Suppressor macrophage treated with lipopolysaccharide for 1 hour (primary cell): ENCODE measurements at places on chromosomes 5 and 9.

DNA sequence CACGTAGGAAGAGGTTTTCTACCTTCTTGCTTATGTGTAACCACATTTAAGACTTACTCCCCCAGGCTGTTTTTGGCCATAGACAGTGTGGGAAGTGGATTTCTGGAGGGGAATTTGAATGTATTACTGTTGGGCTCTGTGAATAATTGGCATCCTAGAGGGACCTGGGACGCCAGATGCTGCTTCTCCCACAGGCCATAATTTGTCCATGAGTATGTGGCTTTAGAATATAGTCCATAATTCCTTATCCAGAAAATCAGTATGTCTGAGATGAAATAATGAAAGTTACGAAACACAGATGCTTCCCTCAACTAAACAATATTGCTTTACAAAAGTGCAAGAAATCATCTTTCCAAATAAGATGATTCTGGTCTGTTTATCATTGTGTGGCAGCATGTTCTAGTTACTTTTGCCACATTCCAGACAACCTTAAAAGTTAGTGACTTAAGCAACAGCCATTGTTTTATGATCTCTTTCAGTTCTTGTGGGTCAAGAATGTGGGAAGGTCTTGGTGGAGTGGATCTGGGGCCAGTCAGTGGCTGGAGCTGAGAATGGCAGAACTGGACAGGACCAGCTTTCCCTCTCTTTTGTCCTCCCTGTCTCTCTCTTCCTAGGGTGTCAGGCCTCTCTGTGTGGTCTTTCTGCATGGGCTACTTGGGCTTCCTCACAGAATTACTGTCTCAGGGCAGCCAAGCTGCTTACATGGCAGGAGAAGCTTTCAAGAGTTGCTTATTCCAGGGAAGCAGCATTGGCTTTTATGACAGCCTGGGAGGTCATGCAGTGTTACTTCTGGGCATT lies 79.4 kb downstream of the FBXL7 start:
- no peak for DNase-seq

DNA sequence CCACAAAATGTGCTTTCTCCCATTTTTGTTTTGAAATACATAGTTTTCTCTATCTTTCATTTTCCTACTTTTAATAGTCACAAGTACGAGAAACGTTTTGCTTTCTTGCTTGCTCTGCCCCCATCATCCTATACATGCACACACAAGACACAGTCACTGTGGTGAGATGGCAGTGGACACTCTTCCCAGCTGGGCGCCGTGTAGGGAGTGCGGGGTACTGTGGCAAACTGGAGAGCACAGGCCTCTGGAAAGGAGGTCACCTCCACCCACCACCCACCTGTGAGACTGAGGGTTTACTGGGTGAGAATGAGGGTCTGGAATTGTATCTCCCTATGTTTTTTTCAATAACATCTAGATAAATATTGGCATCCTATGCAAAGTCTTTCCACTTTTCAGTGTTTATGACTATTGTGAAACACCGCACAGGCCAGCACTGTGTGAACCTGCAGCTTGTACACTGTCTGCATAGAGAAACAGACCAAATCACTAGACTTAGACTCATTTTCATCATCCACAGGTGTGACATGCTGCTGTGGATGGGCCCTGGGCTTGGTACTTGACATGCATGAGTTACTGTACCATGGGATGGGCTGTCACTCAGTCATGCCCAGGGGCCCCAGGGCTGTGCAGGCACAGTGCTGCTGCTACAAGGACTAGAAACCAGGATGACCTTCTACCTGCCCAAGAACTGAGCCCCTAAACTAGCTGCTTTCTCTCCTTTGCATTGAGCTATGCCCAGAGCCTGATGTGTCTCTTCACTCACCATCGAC lies 118.1 kb upstream of the LMX1B start:
- no peak for DNase-seq

DNA sequence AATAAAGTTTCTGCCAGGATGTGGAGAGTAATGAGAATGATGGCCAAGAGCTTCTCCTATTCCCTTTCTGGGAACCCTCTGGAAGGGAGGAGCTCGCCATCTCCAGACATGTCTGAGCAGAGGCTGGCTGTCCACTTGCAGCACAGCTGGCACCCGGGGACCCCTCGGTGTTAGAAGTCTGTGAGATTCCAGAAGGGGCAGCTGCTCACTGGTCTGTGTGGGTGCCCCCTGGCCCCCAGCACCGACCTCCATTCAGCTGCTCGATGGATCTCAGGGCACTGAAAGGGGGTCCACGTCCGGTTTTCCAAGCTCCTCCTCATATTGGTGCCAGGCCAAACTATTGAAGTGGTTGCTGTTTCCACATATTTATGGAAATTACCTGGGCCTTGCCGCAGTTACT lies 3.6 kb upstream of the FAM163B start:
- DNase-seq = no peak

DNA sequence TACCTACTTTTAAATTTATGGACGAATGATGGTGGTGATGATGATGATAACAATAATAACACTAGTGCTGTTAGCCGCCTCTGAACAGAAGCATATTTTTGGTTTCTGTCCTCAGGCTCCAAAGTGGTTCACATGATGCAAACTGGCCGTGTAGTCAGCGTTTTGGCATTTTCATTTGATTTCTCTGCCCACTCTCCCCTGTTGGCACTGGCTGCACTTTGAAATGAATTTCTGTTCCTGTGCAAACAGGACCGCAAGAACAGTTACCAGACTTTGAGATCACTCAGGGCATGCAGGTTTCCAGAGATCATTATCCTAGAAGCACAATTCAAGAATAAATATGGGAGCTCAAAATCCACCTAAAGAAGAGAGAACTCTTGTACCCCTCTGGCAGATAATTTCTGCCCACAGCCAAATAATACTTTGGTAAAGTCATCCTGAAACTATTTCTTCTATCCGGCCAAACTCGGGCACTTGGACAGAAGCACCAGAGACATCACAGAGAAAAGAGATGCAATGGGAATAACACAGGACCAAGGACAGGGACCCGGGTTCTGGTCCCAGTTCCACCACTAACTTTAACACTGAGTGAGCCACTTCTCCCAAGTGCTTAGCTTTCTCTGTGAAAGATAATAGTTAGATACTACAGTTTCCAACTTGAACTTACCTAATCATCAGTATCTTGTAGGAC lies 201.7 kb upstream of the PTGER4 start:
- DNase-seq = no peak

DNA sequence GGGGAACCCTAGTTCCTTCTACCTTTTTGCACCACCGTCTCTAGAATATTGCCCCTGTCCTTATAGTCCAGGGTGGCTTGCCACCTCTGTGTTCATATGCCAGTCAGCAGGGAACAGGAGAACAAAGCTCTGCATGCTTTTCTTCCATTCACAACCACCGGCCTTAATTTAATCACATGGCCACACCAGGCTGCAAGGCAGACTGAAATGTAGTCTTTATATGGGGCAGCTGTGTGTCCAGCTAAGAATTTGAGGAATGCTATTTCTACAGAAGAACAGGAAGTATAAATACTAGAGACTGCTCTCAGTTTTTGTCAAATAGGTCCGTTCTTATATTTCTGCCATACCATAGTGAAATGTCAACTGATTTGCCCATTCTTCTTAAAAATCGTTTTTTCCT lies 5.8 kb downstream of the C5orf22 start:
- DNase-seq = no peak

- peak; percentile 22 for DNase-seq
Measured at GRCh38 chr5:158233735-158234322, 374.9 kb upstream of the CLINT1 start.

DNA sequence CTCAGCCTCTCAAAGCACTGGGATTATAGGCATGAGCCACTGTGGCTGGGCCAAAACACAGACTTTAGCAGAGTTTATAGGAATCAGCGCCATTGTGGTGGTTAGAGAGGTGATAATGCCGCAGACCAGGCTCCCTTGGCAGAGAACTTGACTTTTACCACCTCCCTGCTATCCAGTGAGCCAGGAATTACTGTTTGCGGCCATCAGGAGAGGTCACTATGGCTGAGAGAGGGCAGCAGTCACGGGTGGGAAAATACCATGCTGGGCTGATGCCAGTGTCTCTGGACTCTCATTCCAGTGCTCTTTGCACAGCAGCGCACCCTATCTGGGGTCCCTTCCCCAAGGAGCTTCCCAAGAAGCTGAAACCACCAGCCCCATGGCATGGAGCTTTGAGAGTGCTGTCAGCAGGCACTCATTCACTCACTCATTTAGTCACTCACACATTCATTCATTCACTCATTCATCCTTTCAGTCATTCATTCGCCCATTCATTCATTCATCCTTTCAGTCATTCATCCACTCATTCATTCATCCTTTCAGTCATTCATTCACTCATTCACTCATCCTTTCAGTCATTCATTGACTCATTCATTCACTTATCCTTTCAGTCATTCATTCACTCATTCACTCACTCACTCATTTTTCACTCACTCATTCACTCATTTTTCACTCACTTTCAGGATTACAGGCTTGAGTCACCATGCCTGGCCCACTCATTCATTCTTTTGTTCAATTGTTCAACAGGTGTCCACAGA lies 27.3 kb upstream of the RNU6ATAC start:
- DNase-seq = no peak

- DNase-seq = no peak
Measured at GRCh38 chr9:81772144-81772543, 82.8 kb upstream of the TLE1 start.

- no peak for DNase-seq
Measured at GRCh38 chr5:149860801-149861322, 83.7 kb downstream of the PDE6A start.

DNA sequence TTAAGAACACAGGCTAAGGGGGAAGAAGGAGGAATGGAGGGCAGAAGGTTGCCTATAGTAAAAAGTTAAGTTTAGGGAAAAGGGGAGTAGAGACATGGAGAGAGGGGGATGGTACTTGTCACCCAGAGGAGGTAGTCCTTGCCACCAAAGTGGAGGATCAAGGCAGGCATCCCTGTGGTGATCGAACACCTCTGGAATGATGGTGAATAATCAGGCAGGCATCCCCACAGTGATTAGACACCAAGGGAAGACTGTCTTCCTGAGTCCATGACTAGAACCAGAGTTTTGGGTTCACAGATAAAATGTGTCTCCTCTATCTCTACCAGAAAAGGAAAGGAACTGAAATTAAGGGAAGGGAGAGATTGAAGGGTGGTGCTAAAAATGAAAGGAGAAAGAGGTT lies 19.2 kb upstream of the HMGCS1 start:
- no peak for DNase-seq

- peak; percentile 23 for DNase-seq
Measured at GRCh38 chr9:131277287-131277909, 1.1 kb upstream of the FAM78A start.

GRCh38 chr5:63029891-63030290 lies 451.3 kb downstream of the LRRC70 start:
- no peak for DNase-seq

- no peak for DNase-seq
Measured at GRCh38 chr9:100673249-100673648, 95.4 kb downstream of the CAVIN4 start.

DNA sequence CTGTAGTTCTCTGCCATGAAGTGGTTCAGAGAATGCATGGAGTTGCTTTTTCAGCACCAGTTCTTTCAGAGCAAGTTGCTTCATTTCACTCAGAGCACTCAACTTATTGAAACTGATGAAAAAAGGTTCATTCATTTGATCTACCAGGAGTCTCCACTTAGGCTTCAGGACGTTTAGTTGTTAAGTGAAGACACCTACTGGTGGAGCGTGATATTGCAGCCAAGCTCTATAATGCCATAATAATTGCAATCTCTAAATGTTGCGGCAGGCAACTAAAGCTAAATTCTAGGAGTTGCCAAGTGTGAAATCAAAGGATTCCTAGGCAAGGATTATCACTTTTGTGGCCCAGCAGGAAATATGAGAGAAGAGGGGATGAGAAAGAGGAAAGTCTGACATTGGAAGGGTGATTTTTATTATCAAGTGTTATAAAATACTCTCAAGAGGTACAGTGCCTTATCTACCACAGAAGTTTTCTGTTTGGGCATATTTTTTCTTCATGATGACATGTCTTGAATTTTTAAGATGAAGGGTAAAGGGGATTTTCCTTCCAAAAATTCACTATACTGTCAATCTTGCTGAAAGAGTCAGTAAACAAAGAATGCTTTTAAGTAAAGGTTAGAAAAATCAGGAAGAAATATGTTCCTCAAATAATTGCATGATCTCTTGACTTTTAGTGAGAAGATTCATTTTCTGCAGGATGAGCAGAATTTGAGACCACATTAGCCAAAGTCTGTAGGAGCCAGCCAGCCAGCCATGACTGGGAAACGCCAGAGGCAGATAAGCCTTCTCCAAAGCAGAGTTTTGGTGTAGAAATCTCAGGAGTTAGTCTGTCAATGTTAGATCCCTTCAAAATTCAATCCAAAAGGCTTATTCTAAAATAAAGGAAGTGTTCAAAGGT lies 83.4 kb downstream of the SH3PXD2B start:
- DNase-seq = peak; percentile 87

GRCh38 chr5:20033881-20034280 lies 45.9 kb upstream of the CDH18 start:
- no peak for DNase-seq

GRCh38 chr5:81936750-81937149 lies 35.1 kb upstream of the ATG10 start:
- DNase-seq = no peak

GRCh38 chr5:143341807-143342570 lies 61.5 kb downstream of the NR3C1 start:
- DNase-seq = peak; percentile 55

DNA sequence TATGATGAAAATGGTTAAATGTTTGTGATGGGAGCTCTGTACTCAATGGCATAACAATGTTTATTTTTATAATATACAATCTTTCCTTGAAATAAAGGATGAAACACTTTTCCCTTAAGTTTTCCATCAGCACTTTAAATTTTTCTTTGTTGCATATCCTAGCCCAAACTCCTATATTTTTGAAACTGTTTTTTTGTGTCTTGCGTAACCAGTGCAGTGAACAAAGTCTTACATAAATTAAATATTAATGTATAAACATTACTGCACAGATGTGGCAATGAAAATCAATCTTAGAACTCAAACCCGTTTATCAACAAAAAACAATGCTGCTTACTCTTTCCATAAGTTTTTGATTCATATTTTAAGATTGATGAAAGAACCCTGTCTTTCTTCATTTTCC lies 34.1 kb upstream of the IL31RA start:
- no peak for DNase-seq

GRCh38 chr5:78776637-78777036 lies 128.1 kb upstream of the LHFPL2 start:
- no peak for DNase-seq

DNA sequence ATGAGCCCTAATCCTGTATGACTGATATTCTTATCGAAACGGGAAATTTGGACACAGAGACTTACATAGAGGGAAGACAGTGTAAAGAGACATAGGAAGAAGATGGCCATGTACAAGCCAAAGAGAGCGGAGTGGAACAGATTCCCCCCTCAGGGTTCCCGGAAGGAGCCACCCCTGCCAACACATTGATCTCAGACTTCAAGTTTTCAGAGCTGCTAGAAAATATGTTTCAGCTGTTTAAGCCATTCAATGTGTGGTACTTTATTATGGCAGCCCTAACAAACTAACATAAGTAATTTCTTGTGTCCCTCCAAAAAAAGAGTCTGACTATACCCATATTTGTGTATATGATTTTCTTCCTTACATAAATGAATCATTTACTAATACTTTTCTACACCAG lies 128.0 kb upstream of the STC2 start:
- no peak for DNase-seq
